ENCODE measurements at places on chromosomes 4 and X.

DNA sequence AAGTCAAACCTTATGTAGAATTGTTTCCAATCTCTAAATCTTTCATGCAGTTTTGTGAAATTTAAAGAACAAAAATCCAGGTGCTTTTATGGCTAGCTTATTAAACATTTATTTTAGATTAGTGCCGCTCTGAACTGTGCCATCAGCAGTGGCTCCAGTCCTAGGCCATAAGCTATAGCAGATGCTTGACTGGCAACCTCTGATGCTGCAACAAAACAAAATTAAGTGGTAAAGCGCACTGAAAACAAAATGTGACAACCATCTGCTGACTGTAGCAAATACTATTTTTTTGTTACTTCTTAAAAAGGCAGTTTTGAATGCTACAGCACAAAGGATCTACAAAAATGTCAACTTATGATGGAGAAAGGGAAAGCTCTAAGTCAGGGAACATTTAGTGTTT, 237.4 kb downstream of the DCLK2 start:
- DNase-seq: no peak

DNA sequence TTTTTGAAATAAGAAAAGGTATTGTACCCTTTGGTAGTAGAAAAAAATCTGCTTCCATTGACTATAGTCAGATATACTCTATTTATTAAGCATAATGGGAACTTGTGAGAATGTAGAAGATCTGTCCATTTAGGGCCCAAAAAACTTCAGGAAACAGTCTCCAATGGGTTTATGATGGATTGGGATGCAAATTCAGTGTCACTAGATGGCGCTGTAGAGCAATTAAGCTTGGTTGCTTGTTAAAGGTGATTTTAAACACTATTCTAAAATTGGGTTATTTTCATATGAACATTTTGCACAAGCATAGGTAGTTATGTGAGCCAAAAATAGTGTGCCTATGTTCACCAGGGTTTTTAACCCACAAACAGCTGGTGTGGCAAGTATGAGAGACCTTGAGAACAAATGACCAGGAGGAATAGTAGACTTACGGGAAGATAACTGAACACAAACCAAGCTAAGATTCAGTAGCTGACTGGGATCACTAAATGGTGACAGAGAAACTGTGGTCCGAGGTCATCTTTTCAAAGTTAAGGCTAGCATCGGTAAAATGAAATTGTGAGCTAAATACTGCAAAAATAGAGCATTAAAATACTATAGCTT, 80.3 kb upstream of the LSM6 start:
- DNase-seq: peak; percentile 51

DNA sequence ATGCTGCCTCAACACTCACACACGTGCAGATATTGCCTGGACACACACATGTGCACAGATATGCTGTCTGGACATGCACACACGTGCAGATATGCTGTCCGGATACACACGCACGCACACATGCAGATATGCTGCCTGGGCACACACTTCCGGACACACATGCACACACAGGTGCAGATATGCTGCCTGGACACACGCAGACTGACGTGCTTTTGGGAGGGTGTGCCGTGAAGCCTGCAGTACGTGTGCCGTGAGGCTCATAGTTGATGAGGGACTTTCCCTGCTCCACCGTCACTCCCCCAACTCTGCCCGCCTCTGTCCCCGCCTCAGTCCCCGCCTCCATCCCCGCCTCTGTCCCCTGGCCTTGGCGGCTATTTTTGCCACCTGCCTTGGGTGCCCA, 14.7 kb downstream of the FGFRL1 start:
- no peak for DNase-seq

GRCh38 chr4:80237992-80238391, 28.5 kb upstream of the FGF5 start:
- peak; percentile 98 for DNase-seq

GRCh38 chr4:25913851-25914669, at the start of gene SMIM20:
Gene SMIM20, plus strand, starts transcription at chr4:25914220. Its CDS starts 94 bp downstream, at chr4:25914314.
- peak; percentile 89 for DNase-seq

DNA sequence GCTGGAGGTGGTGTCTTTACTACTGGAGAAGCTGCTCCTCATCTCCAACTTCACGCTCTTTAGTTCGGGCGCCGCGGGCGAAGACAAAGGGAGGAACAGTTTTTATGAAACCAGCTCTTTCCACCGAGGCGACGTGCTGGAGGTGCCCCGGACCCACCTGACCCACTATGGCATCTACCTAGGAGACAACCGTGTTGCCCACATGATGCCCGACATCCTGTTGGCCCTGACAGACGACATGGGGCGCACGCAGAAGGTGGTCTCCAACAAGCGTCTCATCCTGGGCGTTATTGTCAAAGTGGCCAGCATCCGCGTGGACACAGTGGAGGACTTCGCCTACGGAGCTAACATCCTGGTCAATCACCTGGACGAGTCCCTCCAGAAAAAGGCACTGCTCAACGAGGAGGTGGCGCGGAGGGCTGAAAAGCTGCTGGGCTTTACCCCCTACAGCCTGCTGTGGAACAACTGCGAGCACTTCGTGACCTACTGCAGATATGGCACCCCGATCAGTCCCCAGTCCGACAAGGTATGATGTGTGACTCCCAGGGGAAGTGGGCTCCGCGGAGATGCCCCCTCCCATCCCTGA, 634 bp downstream of the LRAT start:
- no peak for DNase-seq

DNA sequence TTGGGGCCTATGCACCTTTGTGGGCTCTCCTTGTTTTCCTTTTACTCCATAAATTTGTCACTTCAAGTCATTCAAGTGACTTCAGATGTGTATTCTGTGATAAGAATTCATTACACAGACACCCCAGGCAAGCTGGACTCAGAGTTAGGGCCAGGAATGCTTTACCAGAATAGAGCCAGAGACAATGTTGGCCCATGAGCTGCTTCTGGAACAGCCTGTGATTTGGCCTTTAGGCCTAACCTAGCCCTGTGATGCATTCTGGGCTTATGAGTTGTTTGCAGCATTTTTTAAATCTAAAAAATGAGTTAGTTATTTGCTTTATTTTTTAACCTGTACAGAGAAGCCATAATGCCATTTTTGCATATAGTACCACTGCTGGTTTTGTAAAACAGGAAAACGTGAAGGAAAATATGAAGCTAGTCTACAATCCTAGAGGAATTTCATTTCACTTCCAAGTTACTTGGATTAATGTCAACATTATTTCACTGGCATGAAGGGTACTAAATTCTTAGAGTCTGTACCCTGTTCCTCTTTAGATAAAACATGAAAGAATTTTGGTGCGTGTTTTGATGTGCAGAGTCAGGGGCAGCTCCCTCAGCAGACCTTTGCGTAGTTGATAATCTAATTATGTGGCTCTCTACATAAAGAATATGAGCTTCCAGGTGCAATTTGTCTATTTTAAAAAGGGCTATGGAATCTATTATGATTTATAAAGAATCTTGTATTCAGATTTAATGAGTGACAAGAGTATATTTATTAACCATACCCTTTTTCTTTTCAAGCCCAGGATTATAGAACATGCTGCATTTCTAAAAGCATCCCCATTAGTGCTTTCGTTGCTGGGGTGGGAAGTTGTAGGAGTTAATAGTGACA, 84.7 kb downstream of the ARHGAP10 start:
- DNase-seq: no peak

GRCh38 chr4:70706516-70706915, 15.2 kb upstream of the RUFY3 start:
- no peak for DNase-seq

DNA sequence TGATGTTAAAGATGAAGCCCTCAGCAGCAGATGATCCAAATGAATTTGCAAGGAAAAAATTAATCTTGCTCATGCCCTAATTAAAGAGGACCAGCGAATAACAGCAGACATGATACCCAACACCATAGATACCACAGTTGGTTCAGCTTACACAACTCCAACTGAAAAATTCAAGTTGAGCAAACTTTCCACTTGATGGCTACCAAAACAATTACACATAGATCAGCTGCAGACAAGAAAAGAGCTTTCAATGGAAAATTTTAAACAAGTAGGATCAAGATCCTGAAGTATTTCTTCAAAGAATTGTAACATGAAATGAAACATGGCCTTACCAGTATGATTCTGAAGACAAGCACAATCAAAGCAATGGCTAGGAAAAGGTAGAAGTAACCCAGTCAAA, 90.0 kb downstream of the KLHL13 start:
- DNase-seq: no peak

DNA sequence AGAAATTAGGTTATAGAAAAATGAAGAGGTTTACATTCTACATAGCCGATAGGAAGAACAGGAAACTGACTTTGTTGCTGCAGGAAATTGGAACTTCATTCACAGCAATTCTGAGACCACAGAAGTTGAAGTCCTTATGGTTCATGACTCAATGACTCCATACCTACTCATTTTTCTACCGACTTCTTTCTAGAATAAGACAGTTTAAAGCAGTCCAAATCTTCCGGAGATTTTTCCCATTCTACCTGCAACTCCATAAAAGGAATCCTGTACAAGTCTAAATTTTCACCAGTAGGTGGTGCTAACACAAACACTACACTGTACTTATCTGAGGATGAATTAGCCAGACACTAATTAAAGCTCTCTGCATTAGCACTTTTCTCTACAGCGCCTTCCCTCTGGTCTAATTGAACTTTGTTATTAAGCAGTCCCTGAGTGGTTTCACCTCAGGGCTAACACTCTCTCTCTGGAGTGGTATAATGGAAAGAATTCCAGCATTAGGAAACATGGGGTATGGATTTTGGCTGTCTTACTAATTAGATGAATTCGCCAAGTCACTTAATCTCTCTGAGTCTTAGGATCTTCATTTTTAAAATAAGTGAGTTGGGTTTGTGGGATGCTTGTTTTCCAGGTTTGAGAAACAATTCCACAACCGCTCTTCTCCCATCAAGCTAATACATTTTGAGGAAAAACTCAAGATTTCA, 167.9 kb downstream of the SMIM20 start:
- DNase-seq: peak; percentile 44

DNA sequence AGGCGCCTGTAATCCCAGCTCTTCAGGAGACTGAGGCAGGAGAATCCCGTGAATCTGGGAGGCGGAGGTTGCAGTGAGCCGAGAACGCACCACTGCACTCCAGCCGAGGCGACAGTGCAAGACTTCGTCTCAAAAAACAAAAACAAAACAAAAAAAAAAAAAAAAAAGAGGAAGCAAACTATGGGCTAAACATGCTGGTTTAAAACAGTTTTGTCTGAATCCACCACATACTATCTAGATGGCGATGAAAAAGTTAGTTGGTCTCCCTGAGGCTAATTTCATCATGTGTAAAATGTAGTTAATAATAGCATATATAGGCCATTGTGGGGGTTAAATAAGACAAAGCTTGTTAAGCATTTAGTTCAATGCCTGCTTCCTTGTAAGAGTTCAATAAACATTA, 451.1 kb downstream of the RPA4 start:
- no peak for DNase-seq

DNA sequence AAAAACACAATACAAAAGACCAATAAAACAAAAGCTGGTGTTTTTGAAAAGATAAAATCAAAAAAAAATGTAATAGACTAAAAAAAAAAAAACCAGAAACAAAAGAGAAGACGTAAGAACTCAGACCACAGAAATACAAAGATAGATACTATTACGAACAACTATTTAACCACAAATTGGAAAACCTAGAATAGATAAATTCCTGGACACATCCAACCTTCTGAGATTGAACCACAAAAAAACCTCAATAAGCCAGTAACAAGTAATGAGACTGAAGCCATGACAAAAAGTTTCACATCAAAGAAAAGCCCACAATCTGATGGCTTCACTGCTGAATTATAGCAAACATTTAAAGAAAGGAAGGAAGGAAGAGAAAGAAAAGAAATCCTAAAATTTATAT, 16.2 kb downstream of the RCHY1 start:
- DNase-seq: peak; percentile 2

DNA sequence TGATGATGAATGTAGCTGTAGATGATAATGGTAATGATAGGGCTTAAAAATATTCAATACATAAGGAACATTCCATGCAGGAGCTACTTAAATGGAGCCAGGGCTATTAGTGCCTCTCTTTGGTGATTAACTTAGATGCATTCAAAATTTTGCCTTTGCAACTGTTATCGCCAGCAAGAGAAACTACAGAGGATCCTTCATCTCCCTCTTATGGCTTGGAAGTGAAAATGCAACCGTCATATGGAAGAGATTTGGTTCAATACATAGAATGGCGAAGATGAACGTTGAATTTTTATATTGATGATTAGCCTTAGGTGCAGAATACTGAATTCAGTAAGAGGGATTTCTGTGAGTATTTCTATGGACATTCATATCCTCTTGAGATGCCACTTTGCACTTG, 134.5 kb upstream of the NLGN4X start:
- no peak for DNase-seq

DNA sequence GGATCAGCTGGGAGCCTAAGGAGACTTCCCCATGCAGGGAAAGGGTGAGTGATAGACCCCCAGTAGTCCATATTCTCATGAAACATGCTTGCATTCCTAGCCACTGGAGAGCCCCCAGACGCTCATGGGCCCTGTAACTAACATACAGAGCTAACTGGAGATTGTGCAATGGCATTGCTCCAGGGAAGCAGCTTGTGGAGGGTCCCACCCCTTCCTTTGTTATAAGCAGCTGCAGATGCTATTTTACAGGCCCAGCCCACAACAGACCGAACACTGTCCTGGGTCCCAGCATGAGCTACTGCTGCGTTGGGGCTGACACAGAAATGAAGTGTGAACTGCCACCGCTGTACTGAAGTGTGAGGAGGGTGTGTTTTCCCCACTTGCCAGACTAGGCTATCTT, 1465.7 kb upstream of the DIAPH2 start:
- DNase-seq: no peak

DNA sequence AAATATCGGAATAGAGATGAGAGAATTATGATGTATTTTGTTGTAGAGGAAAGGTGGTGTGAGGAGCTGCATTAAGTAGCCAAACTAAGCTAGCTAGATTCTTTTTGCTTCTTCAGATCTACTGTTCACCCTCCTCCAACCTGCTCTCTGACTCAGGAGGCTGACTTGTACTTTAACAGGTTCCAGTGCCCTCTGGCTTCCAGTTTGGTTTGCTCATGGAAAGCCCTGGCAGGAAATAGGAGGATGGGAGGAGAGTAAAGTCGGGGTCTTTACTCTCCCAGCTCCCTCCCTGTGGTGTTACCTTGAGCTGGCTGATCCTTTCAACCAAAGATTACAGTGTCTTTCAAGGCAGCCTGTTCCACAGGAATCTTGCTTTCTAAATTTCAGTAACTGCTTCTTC, 277.0 kb upstream of the EDA2R start:
- no peak for DNase-seq

All from fibroblast of skin of right biceps (primary cell).